ENCODE measurements at places on chromosomes 5 and 9.

DNA sequence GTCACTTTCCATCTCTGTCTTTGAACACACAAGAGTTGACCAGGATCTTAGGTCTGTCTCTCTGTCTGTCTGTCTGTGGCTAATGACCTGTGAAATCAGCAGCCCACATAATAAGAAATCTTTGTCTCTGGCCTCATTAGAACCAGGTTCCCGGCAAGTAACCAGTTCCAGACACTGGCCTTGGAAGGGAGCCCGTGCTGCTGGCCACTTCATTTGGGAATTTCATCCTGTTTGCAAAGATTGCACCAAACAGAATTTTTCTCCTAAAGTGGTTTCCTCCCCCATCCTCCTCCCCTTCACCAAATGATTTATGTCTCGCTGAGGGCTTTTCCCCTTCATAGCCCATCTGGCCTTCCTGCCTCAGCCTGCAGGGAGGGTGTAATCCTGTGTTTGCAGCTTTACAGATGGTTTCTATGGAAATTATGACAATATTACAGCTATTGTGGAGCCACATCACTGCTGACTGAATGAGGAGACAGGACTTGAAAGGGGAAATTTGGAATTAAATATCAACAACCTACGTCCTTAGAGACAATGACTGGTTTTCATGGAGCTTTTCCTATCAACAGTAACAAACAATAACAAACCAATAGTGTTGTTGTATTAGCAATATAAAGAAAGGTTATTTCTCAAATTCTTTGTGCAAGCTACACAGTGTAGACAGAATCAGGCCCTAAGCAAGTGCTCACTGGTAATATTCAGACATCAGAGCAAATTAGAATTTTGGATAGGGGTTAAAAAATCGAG is 25.7 kb downstream of the DPYSL3 start:
- DNase-seq: peak; percentile 8

DNA sequence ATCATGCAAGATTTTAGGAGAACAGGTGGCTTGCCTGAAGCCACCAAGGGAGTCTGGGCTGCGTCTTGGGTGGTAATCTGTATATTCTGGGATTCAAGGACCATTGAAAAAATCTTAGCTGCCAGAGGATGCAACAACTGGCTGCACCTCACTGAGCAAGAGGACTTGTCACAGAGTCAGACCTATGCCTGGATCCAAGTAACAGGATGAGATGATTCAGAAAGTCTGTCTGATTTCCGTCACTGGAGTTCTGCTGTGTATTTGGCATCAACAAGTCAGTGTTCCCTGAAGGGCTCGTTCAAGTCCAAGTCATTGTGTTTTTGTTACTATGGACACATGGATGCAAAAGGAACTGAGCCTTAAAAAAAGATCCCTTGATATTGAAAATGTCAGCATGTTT is 37.8 kb upstream of the CARTPT start:
- no peak for DNase-seq

- DNase-seq: no peak
Observed at GRCh38 chr5:154345255-154345952, 100.4 kb upstream of the SAP30L start.

DNA sequence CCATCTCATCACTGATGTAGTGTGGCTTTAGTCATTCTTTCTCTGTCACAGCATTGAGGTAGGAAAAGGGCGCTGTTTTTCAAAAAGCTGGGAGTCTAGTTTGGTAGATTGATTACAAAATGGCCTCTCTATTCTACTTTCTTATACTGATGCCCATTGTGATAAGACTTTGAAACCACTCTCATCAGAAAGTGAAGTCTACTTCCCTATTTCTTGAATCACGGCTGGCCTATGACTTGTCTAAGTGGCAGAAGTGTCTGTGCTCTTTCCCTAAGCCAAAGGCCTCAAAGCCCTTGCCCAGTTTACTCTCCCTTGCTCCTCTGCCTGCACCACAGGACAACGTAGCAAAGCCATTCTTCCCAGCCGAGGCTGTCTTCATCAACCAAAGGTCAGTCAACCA is 83.0 kb upstream of the IL33 start:
- DNase-seq: no peak

GRCh38 chr5:128633901-128634300 is 95.9 kb upstream of the FBN2 start:
- DNase-seq: no peak

DNA sequence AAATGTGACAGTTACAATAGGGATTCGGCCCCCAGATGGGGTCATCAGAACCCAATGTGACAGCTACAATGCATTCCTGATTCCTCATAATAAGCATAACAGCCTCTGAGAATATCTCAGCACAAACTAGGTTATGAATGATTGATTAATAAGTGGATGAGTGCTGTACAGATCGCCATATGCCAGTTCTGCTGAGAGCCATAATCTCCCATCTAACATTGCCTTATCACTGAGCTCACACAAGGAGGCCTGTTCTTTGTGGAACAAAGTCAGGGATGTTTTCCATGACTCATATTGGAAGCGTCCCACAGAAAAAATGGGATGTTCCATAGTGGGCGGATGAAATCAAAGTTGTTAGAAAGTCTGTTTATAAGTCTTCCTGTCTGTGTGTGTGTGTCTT is 89.6 kb downstream of the KIF4B start:
- no peak for DNase-seq

- peak; percentile 69 for DNase-seq
Observed at GRCh38 chr9:37449862-37450632, 15.2 kb downstream of the ZBTB5 start.

All from hippocampal formation (tissue), 2 donors.